Activated CD4-positive, alpha-beta T cell treated with anti-CD3 and anti-CD28 coated beads, Interleukin-2, Interleukin-4, amounts not matched to agents 100 ng/mL and 50 ng/mL, durations not matched to agents 16 hours and 8 hours (primary cell): ENCODE measurements at places on chromosomes 3 and 15.
A peak's percentile ranks its signal among the peaks of the same experiment; 100 is the strongest.

DNA sequence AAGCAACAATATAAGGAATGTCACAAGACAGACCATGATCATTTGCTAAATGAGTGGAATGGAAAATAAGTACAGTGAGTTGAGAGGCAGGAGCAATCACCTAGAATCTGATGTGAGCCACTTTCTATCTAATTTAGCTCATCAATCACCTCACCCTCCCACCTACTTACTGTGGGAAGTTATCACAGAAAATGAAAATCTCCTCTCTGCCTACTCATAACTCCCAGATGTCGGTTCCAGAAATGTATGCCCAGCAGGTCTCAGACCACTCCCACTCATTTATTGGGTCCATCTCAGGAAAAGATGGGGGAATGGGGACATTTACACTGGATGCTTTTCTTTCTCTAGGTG, 270.9 kb downstream of the FHIT start:
- no peak for DNase-seq

DNA sequence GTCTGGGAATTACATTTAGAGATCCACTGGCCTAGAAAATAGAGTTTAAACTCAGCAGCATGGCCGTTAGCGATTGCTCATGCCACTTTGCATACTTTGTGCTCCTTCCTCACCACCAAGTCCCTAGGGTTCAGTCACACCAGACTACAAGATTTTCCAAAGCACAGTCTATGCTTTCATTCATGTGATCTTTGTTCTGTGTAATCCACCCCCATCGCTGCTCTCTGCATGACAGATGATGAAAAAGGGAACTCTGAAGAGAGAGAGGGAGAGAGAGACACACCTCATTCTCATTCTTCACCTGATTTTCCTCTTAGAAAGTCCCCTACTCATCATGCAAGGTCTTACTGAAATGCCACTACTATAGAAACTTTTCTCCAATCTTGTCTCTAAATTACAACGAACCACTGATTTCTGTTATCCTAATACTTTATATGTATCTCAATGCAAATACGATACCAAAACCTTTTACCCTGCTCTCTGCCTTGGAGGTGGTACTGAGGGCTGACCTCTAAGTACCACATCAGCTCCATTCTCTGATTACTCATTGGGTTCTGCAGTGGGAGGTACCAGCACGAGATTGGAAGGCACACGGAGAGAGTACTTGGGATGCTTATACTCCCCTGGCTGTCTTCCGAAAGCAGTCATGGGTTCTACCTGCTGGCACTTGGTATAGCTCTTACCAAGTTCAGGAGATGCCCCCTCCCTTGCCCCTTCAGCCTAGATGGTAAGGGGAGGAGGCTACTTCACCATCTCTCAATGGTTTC, 1.1 kb upstream of the PARP15 start:
- DNase-seq = peak; percentile 41

- DNase-seq = peak; percentile 33
These were observed 13.6 kb downstream of the WNT7A start for GRCh38 chr3:13866041-13866965.

GRCh38 chr3:182962166-182962565, 18.2 kb downstream of the DCUN1D1 start:
- DNase-seq = no peak

DNA sequence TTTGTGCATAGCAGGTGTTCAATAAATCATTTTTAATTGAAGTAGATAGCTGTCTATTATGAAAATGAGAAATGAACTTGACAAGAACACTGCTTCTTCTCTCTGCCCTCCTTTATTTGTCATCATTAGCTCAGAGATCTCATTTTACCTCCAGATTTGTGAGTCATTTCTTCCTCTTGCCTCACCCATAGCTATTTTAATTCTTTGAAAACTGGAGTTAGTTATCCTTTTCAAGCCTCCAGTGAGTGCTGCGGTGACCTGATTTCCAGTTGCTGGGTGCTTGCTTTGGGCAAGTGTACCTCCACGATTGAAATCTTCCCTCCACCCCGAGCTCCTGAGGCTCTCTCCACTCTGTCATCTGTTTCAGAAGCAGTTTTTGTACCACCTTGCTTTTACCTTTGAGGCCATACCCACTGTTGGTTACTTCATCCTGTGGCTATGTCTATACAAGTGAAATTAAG, 114.6 kb downstream of the NFKBIZ start:
- DNase-seq = peak; percentile 31

GRCh38 chr3:66106788-66107187, 68.1 kb upstream of the MAGI1 start:
- DNase-seq = peak; percentile 21

GRCh38 chr3:114445233-114445632, 151.4 kb downstream of the TIGIT start:
- no peak for DNase-seq

DNA sequence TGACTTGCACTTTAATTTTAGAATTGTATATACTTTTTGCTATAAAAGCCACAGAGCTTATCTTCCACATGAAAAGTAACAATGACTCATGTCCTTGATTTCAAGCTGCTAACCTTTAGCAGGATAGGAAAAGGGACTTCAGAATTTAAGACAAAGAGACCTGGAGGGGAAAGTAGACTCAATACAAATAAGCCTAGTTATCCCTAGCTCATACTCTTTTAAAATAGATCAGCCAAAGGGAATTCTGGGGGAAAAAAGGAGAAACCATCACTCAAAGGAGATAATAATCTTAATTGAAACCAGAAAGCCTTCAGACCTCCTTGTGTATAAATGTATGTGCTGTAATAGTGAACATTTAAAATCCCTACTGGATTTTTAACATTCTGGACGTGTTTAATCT, 930.3 kb downstream of the NTRK3 start:
- no peak for DNase-seq

DNA sequence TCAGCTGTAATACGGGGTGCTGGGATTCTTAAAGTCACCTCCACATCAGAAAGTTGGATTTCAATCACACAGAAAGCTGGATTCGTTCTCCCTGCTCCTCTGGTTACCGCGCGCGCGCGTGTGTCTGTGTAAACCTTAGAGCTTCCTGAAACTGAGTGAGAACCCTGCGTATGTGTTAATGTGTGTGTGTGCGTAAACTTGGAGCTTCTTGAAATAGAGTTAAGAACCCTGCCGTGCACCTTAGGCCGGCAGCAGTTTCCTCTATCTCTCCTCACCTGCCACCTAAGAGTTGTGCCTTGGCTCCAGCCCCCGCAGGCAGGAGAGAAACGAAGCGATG, 531 bp downstream of the LZTFL1 start:
- DNase-seq = peak; percentile 11

GRCh38 chr3:25472731-25473130, 44.7 kb downstream of the RARB start:
- DNase-seq = no peak

GRCh38 chr15:72857331-72858063, 73.9 kb upstream of the ADPGK start:
- DNase-seq = no peak

- DNase-seq = peak; percentile 72
These were observed 36.1 kb downstream of the BNC1 start for GRCh38 chr15:83248151-83249029.

DNA sequence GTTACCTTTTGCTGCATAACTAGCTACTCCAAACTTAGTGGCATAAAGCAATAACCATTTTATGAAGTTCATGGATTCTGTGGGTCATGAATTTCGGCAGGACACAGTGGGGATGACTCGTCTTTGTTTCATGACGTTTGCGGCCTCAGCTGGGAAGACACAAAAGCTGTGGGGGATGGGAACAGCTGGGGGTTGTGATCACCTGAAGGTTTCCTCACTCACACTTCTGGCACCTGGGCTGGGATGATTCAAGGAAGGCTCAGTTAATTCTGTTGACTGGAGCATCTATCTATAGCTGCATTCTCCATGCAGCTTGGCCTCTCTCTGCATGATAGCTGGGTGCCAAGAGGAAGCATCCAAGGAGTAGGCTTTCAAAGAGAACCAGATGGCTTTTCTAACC, 332.8 kb downstream of the ULK4 start:
- no peak for DNase-seq

DNA sequence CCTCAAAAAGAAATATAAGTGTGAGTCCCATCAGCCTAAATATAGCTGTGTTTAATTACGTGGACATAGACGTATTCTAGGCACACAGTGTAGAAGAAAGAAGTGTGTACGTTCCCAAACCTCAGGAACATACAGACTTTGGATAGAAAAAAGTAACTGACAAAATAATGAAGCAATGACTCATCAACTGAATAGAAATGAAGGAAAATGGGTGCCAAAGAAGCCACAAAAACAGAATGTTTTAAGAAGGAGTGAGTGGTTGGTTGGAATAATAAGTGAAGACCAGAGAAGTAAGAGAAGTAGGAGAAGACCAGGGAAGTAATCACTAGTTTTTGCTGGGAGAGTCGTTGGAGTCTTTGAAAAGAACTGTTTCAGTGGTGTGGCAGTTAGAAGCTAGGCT, 518.1 kb downstream of the ROBO1 start:
- DNase-seq = no peak

DNA sequence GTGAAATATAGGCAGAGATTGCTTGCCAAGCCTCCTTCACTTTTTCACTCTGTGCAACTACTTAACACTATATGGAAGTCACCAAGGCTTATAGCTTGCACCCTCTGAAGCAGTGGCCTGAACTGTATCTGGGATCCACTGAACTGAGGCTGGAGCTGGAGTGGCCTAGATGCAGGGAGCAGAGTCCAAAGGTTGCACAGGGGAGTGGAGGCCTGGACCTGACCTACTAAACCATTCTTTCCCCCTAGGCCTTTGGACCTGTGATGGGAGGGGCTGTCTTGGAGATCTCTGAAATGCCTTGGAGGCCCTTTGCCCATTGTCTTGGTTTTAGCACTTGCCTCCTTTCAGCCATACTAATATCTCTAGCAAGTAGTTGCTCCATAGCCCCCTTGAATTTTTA, 57.5 kb downstream of the P2RY1 start:
- no peak for DNase-seq

DNA sequence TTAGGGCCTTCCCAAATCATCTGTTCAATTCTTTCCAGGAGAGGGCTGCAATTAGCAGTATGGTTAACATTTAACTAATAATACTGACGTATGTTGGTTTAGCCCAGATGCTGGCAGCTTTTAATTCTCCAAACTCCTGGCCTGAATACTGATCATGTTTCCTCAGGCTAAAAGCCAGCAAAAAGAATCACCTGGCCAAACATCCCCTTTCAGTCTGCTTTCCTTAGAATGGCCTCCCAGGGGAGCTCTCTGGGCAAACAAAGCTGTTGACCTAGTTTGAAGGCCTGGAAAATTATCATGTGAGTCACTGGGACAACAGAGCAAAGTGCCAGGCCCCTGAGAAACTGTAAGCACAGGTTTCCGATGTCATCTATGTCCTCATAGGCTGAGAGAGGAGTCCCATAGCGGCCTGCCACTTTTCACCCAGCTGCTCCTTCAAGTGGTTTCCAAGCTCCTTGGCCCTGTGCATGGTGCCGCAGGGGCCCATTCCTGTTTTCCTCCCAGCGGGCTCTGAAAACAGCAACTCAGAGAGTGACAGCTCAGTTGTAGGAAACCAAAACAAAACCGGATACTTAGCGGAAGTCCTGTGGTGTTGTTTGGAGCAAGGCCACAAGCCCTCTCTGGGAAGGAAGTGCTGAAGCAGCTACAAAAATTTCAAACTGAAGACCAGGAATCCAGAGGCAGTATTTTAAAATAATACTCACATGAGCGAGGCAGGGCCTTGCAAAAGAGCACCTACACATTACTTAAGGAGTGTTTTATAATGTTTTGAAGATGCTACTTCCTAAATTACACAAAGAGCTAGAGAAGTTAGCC, 36.5 kb upstream of the RAB11A start:
- peak; percentile 72 for DNase-seq

DNA sequence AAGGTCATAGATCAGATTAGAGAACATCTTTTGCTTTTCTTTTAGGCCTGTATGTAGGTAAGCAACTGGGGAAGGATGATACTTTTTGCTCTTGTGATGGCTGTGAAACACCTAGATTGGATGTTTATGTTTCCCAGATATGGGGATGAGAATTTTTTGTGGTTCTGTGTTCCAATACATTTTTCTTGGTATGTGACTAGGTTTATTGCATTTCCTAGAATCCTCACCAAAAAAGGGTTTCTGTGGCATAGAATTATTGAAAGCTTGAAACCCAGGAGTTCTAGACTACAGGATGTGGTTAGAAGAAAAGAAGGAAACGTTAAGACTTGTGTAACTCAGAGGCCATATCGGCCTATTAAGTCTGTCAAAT, 25.8 kb downstream of the OXNAD1 start:
- DNase-seq = peak; percentile 79

- no peak for DNase-seq
These were observed 21.4 kb upstream of the GPR171 start for GRCh38 chr3:151224268-151224866.

GRCh38 chr15:78127882-78128281, 3.4 kb downstream of the CIB2 start:
- no peak for DNase-seq

DNA sequence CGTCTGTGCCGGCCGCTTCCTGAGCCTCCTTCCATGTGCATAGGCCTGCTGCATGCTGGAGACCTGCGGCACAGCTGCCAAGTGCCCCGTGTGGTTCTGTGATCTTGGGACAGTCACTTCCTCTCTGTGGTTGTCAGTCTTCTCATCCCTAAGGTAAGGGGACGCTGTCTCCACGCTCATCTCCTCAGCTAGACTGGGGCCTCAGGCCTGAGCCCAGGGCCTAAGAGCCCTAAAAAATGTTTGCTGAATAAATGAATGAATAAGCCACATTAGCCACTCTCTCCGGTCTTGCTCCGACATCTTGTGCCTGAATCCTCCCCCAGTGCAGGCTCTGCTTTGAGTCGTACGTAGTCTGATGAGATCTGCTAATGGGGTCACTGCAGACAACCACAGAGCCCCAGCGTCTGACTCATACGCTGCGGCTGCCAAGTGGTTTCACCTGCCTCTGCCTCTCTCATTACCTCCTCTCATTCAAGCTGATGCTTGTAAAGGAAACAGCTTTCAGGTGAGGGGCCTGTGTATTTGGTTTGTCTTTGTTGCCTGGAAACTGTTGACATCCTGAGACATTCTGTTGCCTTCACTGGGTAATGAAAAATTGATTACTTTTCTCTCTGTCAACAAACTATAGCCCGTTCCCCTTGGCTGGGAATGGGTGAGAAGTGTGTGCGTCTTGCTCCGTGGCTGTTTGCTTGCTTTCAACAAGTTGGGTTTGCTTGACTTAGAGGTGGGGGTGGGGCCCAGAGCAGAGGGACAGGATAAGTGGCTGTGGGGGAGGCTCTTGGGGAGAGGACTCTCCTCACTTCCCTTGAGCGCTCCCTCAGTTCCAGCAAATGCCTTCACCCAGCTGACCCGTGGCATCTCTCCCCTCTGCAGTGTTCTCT, 15.9 kb downstream of the RPLP1 start:
- peak; percentile 83 for DNase-seq
